ENCODE measurements at places on chromosomes 3 and 15.

DNA sequence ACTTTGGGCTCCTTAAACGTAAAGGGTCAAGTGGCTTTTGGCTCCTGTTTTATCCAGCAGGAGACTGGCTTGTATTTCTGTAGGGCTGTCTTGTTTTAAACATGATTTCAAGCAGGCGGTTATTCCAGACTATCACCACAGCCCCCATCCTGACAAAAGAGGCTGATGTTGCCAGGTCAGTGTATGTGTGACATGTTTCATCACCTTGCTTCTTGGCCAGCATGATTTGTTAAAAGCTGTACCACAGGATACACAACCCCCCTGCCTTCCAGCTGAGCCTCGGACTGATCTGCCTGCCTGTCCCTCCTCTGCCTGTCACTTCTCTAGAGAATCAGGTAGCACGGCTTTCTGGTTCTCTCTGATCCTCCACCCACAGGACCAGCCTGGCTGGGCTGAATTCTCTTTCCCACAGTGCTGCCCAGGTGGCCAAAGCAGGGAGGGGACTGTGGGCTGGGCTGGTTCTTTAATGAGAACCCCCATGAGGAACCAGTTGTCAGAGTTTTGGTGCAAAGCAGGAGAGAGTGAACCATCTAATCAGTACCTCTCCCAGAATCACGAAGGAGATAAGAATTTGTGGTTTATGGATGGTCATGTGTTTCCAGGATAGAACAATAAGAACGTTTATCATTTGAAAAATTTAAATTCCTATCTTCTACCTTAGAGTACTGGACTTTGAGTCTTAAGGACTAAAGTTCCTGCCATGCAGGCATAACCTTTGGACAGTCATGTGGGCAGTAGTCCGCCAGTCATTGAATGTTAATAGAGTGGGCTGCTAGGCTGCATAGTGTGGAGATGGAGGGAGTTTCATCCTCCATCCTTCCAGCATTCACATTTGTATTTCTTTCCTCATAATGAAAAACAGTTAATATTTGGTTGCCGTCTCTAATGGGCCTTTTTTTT, 8.8 kb downstream of the ABHD6 start:
- no peak for DNase-seq

- no peak for DNase-seq
Observed at GRCh38 chr3:50825841-50826240, 151.1 kb downstream of the DOCK3 start.

DNA sequence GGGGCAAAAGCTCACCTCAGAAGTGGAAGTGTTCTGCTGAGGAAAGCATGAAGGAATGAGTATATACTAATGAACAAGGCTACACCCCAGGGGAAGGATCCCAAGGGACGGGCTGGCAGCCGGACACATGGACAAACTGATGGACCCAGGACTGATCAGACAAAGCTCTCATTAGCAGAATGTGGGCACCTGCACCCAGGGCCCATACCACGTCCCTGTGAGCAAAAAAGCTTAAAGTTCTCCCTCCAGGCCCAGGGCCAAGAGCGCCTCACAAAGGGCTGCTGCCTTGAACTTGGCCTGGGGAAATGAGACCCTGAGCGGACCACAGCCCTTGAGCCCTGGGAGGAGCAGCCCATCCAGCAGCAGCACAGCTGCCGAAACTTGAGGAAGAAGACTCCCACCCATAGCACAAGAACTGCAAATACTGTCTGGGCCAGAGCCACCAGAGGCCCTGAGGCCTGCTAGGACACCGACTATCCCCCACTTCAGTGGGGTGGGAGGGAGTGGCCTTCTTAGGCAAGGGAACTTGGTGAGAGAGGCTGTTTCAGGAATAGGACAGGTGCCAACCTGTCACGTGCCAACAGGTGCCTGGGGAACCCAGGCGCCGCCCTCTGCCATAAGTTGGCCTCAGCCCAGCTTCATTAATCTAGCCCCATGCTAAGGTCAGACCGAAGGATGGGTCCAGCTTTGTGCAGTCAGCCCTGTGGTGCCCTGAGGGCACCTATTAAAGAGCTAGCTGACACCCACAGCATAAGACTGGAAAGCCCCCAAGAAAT, 2.3 kb upstream of the GMPPB start:
- DNase-seq = no peak

GRCh38 chr15:90400005-90400758, 12.1 kb downstream of the IQGAP1 start:
- peak; percentile 67 for DNase-seq

DNA sequence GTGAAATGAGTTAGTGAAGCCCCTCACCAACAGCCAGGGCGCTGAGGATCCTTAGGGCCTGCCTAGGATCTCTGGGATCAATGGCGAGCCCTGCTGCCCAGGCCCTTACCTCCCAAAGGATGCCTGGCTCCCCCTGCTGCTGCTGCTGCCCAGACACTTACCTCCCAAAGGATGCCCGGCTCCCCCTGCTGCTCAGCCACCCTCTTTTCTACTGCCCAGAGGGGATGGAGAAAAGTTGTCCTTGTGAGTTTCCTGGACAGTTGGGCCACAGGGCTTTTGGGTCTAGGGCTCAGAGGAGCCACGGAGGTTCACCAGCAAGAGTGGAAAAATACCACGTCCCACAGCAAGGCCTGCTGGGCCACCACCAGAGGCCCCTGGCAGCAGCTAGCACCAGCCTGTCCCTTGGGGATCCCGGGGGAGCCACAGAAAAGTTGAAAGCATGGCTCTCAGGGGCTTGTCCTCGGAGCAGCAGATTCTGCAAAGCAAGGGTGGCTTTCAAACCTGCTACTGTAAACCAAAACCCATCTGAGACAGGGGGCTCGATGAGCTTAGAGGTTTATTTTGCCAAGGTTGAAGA, 59.4 kb downstream of the SLC6A6 start:
- DNase-seq = peak; percentile 58

- no peak for DNase-seq
Observed at GRCh38 chr3:79606414-79606813, 161.4 kb downstream of the ROBO1 start.

DNA sequence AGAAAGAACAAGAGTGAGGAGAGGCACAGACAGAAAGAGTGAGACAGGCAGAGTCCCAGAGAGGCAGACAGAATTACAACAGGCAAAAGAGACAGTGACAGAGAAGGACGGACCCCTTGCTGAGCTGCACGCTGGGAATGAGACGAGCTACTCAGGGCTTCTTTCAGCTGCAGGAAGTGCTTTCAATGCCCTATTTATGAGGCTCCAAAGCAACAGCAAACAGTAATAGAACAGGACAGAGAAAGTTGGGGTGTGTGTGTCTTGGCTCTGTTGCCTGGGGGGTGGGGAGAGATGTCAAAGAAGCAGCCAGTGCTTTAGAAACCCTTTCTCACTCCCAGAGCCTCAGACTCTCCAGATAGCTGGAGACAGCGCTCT, 502 bp upstream of the TIMP4 start:
- no peak for DNase-seq

DNA sequence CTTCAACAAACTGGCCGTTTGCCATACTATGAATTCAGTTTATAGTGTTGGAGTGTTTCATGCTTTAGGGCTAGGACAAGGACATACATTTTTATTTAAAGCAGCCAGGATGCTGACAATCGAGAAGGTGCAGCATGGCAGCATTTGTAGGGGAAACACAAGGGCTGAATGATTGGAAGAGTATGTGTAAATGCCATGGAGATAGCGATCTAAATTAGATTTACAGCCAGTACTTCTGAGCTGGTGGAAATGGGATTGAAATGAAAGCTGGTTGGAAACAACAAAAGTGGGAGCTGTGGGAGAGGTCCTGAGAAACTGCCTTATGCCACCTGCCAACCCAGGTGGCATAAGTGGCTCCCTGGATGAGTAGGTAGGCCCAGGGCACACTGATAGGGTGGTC, 209.9 kb upstream of the MRPL3 start:
- DNase-seq = no peak

DNA sequence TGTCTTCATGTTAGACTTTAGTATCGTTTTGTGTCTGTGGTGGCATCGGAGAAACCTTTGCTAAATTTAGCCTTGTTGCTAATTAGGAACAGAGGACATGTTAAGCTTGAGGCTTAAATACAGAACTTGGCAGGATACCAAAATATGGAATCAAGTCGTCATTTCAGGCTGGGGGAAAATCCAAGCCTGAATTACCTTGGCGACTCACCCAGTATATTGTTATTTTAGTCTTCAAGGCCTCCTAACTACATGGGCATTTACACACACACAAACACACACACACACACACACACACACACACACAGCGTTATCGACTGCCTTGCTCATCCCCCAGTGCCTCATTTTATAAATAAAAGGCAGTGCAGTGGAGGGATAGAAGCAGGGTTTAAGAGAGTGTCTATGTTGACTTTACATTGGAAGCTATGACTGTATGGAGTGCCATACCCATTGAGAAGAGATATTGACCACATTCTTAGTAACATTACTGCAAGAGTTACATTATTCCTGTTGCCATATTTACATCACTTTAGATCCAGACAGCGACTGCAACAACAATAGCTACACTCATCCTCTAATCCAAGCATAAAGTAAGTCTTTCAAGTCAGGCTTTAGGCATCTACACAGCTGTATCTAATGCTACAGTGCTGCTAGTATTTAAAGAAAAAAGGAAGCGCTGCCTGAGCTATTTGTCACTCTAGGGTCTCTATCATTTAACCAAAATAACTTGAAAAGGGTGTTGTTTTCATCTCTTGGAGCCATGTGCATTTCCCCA, 210.8 kb upstream of the SEMA6D start:
- no peak for DNase-seq

Measured in NB4 (cell line).